ENCODE measurements at places on chromosomes 13 and 19.

DNA sequence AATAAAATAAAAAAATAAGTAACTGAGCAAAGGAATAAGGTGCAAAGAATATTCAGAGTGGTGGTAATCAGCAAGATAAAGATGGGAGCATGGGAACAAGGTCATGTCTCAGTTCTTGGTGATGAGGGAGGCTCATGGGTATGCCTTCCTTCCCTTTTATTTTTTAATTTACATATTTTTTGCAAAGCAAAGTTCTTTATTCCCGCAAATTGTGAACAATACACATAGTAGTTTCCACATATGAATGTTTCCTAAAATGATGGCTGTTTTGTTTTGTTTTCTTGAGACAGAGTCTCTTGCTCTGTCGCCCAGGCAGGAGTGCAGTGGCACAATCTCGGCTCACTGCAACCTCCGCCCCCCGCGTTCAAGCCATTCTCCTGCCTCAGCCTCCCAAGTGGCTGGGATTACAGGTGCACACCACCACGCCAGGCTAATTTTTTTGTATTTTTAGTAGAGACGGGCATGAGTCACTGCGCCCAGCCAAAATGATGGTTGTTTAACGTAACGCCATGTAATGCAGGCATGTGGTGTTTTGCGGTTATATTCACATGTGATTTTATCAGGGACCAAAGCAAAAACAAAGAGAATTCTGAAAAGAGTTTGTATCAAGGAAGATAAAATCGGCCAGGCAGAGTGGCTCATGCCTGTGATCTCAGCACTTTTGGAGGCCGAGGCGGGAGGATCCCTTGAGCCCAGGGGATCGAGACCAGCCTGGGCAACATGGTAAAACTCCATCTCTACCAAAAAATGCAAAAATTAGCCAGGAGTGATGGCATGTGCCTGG, 4.5 kb upstream of the ADGRE2 start:
- no peak for DNase-seq

DNA sequence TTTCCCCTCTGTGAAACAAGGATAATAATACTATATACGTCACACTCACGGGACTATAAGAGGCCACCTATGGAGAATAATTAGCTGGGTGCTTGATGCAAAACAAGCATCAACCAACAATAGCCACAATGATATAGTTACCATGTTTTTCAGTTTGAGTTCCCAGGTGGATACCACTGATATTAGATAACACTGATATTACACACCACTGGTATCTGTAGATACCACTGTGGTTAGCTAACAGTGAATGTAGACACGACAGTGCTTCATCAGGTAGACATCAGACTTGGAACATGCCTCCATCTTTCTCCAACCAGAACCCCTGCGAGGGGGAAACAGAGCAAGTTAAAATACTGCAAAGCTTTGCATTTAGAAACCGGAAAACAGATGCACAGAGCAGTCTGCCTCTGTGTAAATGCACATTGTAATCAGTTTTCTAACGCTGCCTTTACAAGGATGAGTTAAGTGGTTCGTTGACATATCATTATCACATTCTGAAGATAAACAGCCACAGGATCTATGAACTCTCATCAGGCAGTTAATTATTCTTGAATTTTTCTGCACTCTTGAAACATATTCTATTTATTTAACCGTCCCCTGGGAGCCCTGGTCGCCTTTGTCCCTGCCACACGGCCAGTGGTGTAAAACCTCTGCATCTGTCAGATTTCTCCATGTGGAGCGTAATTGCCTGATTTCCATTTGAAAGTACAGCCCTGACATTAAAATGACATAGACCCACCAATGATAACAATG, 80.7 kb downstream of the RNASEH2B start:
- no peak for DNase-seq

GRCh38 chr19:5154129-5154798, 185.4 kb downstream of the KDM4B start:
- no peak for DNase-seq

DNA sequence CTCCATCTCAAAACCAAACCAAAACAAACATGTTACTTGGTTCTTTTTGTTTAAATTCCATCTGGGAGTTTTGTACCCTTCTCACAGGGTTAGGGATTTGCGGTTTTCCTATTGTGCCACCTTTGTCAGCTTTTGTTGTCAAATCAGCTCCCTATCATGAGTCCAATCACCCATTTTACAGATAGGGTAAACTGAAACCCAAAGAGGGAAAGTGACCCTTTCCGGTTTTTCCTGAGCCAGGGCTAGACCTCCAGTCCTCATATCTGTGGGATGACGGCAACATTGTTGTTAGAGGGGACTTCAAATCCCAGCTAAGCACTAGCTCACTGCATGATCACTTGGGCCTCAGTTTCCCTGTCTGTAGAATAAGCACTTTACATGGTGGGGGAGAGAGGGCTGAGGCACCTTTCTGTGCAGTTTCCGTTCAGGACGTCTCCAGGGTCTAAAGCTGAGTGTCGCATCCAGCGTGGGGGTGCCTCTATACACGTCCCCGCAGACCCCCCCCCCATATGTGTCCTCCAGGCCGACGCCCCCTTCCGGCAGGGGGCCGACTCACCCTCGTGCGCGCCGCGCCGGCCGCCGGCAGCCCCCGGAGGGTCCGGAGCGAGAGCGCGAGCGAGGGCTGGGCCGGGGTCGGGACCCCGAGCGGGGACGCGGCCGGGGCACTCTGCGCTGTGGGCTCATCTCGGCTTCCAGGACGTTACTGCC, 3.9 kb downstream of the CCDC194 start:
- DNase-seq, result no peak

GRCh38 chr19:4539693-4540581, at the start of gene LRG1:
Gene LRG1, minus strand, starts transcription at chr19:4540036. Its CDS starts 23 bp downstream, at chr19:4540013.
- no peak for DNase-seq

GRCh38 chr19:38361633-38362075, 12.7 kb upstream of the PSMD8 start:
- peak; percentile 57 for DNase-seq

DNA sequence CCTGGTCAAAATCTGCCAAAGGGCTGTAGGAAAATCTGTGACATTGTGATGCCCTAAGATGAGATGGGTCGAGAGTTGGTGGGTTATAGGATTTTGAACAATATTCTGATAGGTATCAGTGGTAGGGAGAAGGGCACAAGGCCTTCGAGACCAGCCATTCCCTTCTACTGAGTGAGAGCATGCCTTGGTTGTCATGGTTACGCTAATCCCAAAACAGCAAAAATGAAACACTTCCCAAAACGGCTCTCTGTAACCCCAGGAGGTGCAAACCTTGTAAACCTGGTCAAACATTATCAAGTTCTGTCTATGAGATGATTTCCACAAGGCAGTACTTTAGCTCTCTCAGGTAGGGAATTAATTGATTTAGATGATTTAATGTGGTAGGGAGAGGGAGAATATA, 158.7 kb upstream of the RNF113B start:
- no peak for DNase-seq

DNA sequence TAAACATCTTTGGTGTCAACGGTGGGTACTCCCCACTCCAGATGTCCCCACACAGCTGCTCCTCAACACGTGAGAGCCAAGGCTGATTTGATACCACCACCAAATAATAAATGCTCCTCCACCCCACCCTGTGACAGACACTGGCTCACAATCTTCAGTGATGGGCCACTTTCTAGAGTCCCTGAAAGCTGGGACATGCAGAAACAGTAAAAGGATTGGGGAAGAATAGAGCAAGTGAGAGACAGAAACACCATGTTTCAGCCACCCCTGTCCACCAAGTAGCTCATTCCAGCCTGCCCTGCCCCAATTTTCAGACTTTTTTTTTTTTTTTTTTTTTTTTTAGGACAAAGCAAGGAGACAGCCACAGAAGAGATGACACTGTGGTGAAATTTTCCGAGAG, 1.6 kb downstream of the SLC46A3 start:
- no peak for DNase-seq

DNA sequence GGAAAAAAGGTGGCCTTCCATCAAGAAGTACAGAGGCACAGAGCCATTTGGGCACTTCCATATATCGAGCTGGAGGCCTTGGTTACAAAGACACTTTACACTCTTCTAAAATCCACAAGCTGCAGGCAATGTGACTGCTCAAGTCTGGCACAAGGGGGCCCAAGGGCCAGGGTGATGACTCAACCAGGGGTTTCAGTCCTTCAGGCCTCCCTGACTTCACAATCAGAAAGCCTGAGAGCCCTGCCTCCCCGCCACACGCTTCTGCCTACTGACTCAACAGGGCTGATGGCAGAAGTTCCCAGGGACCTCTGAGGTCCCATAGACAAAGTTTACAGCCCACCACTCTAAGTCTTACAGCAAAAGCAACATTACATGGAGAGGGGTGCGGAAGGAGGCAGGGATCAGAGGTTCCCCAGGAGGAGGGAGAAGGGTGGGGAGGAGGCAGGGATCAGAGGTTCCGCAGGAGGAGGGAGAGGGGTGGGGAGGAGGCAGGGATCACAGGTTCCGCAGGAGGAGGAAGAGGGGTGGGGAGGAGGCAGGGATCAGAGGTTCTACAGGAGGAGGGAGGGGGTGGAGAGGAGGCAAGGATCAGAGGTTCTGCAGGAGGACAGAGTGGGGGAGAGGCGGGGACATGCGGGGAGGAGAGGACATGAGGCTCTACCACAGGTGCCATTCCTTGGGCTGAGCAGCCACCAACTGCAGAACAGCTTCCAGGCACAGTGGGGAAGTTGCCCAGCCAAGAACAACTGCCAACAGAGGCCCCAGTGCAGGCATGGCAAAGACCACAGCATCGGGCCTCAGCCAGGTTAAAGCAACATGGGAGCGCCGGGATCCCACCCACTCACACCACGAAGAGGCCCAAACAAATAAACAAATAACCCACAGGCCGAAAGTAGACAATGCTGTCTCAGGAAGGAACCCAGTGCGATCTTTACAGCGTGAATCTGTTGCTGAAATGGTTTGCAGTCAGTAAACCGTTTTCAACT, 52.0 kb downstream of the SLC7A1 start:
- peak; percentile 14 for DNase-seq

DNA sequence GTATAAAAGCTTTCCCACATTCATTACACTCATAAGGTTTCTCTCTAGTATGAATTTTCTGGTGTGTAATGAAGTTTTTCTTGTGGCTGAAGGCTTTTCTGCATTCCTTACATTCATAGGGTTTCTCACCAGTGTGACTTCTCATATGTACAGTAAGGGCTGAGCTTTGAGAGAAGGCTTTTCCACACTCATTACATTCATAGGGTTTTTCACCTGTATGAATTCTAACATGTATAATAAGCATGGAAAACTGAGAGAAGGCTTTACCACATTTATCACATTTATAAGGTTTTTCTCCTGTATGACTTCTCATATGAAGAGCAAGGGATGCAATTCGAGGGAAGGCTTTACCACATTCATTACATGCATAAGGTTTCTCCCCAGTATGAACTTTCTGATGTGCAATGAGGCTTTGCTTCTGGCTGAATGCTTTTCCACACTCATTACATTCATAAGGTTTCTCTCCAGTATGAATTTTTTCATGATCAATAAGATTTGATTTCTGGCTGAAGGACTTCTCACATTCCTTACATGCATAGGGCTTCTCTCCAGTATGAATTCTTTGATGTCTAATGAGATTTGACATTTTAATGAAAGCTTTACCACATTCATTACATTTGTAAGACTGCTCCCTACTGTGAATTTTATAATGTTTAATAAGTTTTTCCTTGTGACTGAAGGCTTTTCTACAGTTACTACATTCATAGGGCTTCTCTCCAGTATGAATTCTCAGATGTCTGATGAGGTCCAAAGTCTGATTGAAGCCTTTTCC, 42.6 kb downstream of the ZNF527 start:
- DNase-seq, result no peak

DNA sequence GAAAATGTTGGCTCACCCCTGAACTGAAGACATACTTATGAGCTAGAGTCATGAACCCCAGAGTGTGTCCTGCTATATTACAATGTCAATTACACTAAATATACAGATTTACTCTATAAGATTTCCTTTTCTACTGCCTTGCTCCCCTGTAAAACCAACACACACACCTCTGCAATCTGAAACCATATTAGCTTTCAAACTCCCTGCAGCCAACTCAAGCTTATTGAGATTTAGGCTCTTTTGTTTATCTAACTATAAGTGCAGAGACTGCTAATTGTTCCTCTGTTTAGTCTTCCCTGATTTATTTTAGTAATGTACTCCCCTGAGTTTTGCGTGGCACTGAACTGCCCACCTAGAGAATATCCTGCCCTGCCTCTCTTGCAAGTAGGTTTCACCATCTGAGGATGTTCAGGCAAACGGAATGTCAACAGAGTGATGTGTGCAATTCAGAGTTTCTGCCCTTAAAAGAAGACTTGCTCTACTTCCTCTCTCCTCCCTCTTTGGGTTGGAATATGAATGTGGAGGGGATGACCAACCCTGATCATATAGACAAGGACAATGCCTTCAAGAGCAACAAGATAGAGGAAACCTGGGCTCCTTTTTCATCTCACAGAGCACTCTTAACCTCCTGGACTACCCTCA, 22.3 kb downstream of the FAM216B start:
- DNase-seq, result no peak

- DNase-seq, result peak; percentile 53
Observed at GRCh38 chr19:1455336-1456120, 5.6 kb downstream of the APC2 start.

DNA sequence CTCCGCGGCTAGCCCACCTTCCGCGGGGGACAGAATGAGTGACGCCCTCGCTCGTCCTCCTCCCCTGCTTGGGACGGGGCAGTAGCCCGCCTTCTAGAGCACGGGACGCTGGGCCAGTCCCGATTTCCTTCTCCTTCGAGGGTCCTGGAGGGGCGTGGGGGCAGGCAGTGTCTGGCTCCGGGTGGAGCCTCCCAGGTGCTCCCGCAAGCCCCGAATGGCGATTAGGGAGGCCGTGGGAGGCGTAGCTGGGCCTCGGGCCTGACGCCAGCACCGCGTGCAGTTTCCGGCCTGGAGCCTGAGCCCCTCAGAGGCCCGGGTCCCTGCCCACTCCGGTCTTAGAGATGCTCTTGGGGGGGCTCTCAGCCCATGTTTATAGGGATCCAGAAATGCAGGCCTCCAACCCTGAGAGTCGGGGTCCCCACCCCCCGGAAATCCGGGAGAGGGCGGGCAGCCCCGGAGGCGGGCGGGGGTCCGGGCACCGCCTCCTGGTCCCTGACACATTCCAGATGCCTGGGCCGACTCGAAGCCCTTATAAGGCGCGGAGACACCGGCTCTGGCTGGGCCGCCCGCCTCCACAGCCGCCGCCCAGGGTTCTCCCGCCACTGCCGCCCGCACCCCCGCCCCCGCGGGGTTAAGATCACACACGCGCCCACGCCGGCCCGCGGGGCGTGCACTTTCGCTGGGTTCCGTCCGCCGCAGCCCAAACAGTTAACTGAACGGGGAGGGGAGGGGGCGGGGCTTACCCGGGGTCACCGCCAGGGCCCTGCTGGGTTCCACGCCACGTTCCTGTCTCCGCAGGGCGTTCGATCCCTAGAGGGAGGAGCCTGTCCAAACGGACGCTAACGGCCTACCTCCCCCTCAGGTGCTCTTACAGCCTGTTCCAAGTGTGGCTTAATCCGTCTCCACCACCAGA, 1.5 kb downstream of the MYADM start:
- DNase-seq, result peak; percentile 83

GRCh38 chr13:27353708-27354107, 70.7 kb upstream of the GTF3A start:
- DNase-seq, result no peak

Measured in urothelium cell line (cell line).